Mucosa of descending colon (tissue), 3 donors: ENCODE measurements at places on chromosomes 11 and 22. TPM values are rescaled to one million over a fixed set of nuclear protein-coding genes. Genes with fewer than 3 reads are reported as not detected.

The CFAP300 gene
- 0.51 TPM for total RNA-seq

The SYT7 gene
- 19.0 TPM for total RNA-seq

The GLB1L2 gene
- 26.9 TPM for total RNA-seq

The KCNK4 gene
- not detected for total RNA-seq

The CASP1 gene
- 50.6 TPM for total RNA-seq

The LDLRAD3 gene
- total RNA-seq = 8.1 TPM

The GLYATL1 gene
- total RNA-seq = not detected

The PGA5 gene
- total RNA-seq = not detected

The CECR2 gene
- 0.27 TPM for total RNA-seq

The SOX6 gene
- total RNA-seq = 6.0 TPM

The WNT7B gene
- not detected for total RNA-seq

The NXPE2 gene
- 20.4 TPM for total RNA-seq

The BBOX1 gene
- total RNA-seq = not detected

The CXCR5 gene
- total RNA-seq = 0.23 TPM

The HBB gene
- total RNA-seq = 2.5 TPM

The GAS2L1 gene
- total RNA-seq = 19.7 TPM

The SAA4 gene
- total RNA-seq = not detected

The OR51F2 gene
- not detected for total RNA-seq

The P2RY2 gene
- 20.6 TPM for total RNA-seq

The LMO2 gene
- 7.5 TPM for total RNA-seq

The VPS51 gene
- 149 TPM for total RNA-seq

The MS4A15 gene
- total RNA-seq = 0.38 TPM

The CSRP3 gene
- total RNA-seq = 0.94 TPM

The SLC22A25 gene
- total RNA-seq = not detected

The LRRC4C gene
- 4.1 TPM for total RNA-seq

The CALCA gene
- 0.85 TPM for total RNA-seq

The CEP126 gene
- 4.1 TPM for total RNA-seq

The APOBEC3H gene
- total RNA-seq = not detected

The ACR gene
- total RNA-seq = 0.43 TPM

The ACTN3 gene
- total RNA-seq = not detected

The RIMBP3B gene
- not detected for total RNA-seq

The USP47 gene
- 59.3 TPM for total RNA-seq

The OR51A2 gene
- total RNA-seq = not detected

The PRG2 gene
- total RNA-seq = 0.24 TPM

The MDK gene
- 103 TPM for total RNA-seq

The CD248 gene
- total RNA-seq = 28.5 TPM

The TRIM49B gene
- total RNA-seq = not detected

The KRTAP5-2 gene
- not detected for total RNA-seq

The PAMR1 gene
- 17.4 TPM for total RNA-seq

The ESAM gene
- 7.7 TPM for total RNA-seq

The NFAM1 gene
- total RNA-seq = 3.1 TPM

The SCGB1D2 gene
- not detected for total RNA-seq

The CCDC89 gene
- 6.4 TPM for total RNA-seq

The CSF2RB gene
- total RNA-seq = 4.1 TPM

The SCGB2A2 gene
- total RNA-seq = not detected

The DGCR6 gene
- 1.7 TPM for total RNA-seq
